ENCODE measurements at places on chromosomes 3 and 15.

GRCh38 chr15:72033285-72033684 is 84.7 kb downstream of the MYO9A start:
- no peak for DNase-seq

DNA sequence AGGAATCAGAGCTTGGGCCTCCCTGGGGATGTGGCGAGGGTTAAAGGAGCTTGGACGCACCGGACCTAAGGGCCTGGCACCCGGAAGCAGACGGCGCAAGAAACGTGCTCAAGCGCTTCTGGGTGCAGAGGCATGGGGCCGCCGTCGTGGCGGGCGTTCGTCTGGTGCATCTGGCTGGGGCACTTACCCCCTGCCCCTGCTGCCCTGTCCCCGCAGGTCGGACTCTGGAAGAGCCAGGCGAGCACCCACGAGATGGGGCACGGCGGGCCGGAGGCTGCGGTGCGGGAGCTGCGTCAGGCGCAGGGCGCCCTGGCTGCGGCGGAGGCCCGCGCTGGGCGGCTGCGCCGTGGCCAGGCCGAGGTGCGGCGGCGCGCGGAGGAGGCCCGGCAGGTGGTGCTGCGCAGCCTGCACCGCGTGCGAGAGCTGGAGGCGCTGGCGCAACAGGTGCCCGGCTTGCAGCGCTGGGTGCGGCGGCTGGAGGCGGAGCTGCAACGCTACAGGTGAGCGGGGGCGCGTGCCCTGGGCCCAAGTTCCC is 2.5 kb downstream of the EFCC1 start:
- no peak for DNase-seq

DNA sequence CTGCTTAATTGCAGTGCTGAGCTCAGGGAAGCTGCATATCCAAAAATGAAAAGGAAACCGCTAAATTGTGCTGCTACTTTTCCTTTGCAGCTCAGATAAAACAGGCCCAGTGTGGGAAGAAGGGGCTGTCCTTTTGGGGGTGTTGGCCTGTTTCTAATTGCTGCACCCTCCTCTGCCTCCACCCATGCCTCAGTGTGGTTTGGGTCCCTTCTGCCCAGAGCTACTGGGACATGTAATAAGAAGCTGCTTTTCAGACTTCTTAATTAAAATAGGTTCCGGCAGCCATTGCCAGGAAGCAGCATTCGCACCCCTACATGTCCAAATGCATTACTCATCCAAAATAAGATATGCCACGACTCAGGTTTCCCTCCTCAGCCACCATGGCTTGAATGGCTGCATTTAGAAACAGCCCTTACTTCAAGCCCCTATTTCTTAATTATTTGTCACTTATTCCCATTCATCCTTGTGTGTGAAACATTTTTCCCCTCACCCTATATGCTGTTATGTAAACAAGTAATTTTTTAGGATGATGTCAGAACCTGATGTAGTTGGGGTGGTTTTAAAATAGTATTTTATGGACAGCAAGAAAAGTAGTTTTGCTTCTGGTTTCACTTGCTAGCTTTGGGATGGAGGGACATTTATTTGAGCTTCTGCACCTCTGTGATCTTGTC is 235.9 kb upstream of the CTDSPL start:
- no peak for DNase-seq

DNA sequence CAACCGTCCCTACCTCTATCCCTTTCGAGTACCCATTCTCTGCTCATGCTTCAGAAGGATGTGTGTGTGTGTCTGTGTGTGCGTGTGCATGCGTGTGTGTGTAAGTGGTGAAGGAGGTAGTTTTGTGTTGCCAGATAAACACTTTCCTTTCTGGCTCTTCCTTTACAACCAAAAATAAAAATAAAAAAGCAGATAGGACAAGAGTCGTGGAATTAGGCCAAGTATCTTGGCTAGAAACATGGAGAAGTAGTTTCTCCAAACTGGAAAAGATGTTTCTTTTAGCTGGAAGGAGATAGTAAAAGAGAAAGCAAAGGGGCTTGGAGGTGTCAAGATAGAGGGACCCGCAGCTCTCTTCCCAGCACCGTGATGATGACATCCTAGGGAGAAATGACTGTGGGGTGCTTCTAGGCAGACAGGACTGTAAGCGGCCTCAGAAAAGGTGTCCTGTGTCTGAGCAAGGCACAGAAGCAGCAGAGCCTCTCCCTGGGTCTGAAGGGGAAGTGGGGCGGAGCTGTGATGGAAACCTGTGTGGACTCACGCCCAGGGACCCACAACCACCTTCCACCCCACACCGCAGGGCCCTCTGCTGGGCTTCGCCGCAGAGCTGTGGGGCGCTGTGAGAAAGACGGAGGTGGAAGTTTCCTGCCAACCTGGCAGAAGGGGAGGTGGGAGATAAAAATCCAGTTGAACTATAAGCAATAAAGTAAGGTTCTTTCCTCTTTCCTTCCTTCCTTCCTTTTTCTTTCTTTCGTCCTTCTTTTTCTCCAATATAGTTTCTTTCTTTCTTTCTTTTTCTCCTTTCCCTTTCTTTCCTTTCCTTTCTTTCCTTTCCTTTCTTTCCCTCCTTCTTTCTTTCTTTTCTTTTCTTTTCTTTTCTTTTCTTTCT is 35.3 kb downstream of the MUC20 start:
- no peak for DNase-seq

GRCh38 chr15:51390241-51390965 is 48.9 kb downstream of the GLDN start:
- DNase-seq, result no peak

GRCh38 chr3:118332699-118333098 is 701.9 kb downstream of the IGSF11 start:
- DNase-seq, result no peak

DNA sequence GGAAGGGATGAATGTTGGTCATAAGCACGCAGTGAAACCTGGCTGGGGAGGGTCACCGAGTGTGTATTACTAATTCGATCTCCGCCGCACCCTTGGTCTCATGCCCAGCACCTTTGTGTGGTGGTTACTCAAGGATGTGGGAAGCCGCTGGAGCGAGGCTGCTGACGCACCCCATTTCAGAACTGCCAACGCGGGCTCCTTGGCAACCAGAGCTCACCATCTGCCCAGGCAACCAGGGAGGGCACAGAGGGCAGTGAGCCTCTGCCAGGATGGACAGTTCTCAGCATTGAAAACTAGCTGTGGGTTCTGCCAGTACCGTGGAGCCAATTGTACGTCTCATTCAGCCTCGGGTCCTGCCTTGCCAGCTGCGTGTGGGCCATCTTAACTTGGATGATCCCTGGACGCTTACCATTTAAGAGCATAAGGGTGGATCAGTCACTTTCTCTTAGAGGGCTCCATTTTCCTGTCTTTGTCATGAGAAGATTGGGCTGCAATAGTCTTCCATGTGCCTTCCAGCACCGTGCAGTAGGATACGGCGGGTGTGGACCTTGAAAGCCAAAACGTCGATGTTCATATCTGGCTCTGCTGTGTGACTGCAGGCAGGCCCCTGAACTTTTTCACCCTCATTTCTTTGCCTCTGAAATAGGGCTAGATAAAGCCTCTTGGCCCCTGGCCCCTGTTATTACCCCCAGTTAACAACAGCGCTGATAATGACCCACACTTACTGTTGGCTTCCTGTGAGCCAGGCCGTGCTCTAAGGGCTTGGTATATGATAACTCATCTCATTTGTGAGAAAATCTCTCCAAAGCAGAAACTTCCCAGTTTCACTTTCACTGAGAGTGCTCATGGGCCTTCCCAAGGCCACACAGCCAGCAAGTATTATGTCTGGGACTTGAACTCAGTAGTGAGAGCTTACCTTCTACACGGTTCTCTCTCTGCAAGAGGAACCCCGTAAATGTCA is 238.8 kb downstream of the OPA1 start:
- DNase-seq, result peak; percentile 64

- no peak for DNase-seq
These were observed 54.2 kb downstream of the PIK3R4 start for GRCh38 chr3:130692455-130692854.

DNA sequence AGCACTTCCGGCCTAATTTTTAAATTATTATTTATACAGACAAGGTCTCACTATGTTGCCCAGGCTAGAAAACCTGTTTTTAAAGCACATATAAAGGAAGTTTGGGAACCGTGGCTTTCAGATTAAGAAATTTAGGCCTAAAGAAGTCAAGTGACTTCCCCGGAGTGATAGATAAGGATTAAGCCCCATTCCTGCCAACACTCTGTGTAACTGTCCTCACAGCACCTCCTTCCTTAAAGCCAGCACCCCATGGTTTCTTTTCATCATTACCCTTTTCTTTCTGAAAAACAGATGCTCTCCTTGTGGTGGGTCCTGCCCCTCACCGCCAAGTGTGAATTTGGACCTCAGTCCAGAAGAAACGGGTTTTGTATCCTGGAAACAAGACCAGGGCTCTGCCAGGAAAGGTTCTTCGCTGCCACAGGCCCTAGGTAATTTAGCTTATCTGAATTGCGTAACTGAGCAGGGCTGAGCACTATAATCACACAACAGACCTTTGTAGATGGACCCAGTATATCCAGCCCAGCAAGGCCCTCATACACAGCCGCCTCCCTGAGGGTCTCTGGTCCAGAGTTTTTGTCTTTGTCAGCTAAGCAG is 231.3 kb downstream of the PLCL2 start:
- no peak for DNase-seq

- DNase-seq, result peak; percentile 41
These were observed 215.3 kb downstream of the ROBO2 start for GRCh38 chr3:77254967-77255831.

DNA sequence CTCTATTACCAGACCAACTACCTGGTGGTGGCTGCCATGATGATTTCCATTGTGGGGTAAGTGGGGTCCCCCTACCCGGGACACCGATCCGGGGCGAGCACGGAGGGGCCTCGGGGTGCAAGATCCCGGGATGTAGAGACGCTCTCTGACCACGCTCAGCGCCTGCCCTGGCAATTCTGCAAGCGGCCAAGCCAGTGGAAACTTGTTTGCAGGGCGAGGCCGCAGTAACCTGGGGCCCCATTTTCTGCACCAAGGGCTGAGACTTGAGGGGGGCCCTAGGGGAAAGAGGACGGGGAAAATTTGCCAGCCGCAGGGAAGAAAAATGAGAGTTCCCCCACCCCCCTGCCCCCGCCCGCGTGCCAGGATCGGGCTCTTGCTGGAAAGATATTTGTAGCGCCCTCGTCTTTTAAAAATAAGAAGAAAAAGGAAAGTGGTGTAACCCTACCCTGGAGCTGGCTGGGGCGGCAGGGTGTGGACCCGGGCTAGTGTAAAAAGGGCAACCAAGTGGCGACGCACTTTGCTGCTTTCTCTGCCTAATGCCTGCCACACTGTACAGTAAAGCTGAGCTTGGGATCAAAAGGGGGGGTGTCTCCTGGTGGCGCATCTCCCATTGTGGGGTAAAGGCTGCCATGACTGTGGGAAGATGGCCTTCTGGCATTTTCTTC is 563 bp downstream of the ARL6IP5 start:
- no peak for DNase-seq

- no peak for DNase-seq
These were observed at the start of gene PLA1A for GRCh38 chr3:119597548-119598288. Gene PLA1A, plus strand, starts transcription at chr3:119597885. Its CDS starts 29 bp downstream, at chr3:119597914.

DNA sequence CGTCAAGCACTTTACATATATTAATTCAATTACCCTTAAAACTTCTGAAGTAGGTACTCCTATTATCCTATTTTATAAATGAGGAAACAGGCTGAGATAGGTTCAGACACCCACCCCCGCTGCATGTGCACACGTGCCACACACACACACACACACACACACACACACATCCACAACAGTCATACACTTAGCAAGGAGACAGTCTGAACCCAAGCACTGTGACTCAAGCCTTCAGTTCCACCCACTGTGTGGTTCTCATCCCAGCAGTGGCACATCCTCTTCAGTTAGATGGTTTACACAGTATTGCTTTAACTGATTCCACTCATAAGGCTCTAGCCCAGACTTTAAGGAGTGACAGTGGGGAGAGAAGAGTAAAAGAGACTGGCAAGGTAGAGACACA is 91.1 kb upstream of the FGF7 start:
- DNase-seq, result no peak

DNA sequence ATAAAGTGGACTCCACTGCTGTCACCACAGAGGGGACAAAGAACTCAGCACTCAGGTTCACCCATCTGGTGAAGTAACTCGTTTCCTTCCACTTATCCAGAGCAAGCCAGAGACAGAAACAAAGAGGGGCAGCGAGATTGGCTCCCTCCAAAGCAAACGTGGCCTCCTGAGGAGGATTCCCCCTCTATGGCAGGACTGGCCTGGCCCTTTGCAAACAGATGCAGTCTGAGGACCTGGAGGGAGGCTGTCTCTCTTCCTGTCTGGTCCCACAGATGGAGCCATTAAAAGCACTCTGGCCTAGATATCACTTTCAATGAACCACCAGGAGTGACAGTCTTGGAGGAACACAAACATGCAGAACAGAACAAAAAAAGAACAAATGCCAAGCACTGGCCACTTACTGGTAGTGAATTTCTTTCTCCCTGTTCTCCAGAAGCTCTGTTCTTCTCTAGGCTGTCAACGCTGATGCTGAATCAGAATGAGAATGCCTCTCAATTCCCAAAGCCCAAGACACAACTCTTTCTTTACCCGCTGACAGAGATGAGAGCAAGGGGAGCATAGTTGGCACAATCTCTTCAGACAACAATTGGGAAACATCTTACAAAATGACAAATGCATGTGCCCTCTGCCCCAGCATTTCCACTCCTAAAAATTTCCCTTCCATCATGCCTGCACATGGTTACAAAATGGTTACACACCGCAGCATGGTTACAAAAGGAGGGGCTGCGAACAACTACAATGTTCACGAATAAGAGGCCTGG is 14.3 kb downstream of the KLHL25 start:
- DNase-seq, result no peak

DNA sequence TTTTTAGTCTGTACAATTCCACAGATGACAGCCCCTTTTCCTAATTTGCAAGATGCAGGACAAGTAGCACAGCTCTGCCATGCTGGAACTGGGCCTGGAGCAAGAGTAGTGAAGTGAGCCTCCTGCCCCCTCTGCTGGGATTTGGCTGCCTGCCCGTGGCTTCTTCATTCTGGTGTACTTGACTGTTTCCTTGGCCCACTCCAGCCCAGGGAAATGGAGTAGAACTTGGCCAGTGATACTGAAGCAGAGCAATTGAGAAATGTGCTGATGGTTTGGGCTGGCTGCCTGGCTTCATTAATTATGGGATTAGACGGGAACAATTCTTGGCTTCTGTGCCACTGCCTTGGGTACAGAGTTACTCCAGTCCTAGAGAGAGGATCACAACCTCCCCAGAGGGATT is 2.8 kb downstream of the GPD1L start:
- DNase-seq, result peak; percentile 97

- no peak for DNase-seq
These were observed 140.5 kb upstream of the TPM1 start for GRCh38 chr15:62901909-62902546.

GRCh38 chr3:156246961-156247725 is 126.8 kb downstream of the KCNAB1 start:
- peak; percentile 76 for DNase-seq

- no peak for DNase-seq
These were observed 65.2 kb downstream of the NR2F2 start for GRCh38 chr15:96395687-96396086.

DNA sequence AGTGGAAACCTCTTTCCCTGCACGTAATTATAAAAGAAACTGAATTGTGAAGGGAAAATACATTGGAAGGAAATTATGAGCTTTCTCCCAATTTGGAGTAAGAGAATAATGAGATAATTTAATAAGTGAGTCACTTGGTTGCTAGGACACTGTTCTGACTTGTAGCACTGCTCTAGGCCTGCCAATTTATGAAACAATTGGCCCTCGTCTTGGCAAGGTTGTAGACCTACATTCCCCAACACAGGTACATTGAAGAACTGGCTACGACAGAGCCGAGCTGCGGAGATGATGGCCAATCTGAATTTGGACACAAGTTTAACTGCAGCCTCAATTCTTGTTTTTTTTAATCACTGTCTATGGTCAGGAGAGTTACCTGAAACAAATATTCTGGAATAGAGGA is 674.1 kb downstream of the MECOM start:
- DNase-seq, result peak; percentile 24

Data from NCI-H446 treated with DMSO at 0.1 percent for 48 hours (cell line).